A549 treated with dexamethasone at 1 μM for 4 hours (cell line): ENCODE measurements at places on chromosomes 1 and 21. TPM values are rescaled to one million over a fixed set of nuclear protein-coding genes. Genes with fewer than 3 reads are reported as not detected.

NIBAN1 gene
- total RNA-seq, result 0.85 to 1.2 TPM (median 1.1 TPM) in 5 replicates

KLF17 gene
- total RNA-seq, result 0.33 to 0.64 TPM (median 0.42 TPM) in 5 replicates

HES5 gene
- not detected in 5 replicates for total RNA-seq

LCE2C gene
- not detected in 5 replicates for total RNA-seq

ACTL8 gene
- total RNA-seq, result 1.5 to 1.8 TPM (median 1.7 TPM) in 5 replicates

HP1BP3 gene
- 102 to 141 TPM (median 132 TPM) in 5 replicates for total RNA-seq
